Calu3 (cell line): ENCODE measurements at places on chromosomes 11 and 22. TPM values are rescaled to one million over a fixed set of nuclear protein-coding genes. Genes with fewer than 3 reads are reported as not detected.

- no peak for DNase-seq
- no peaks in the 10 kb centered on the region for H3K4me1 ChIP-seq
- no peaks in the 10 kb centered on the region for H3K36me3 ChIP-seq
- H3K27me3 ChIP-seq, result no peaks in the 10 kb centered on the region
Measured at GRCh38 chr11:42819126-42819525, 492.7 kb upstream of the API5 start.

DNA sequence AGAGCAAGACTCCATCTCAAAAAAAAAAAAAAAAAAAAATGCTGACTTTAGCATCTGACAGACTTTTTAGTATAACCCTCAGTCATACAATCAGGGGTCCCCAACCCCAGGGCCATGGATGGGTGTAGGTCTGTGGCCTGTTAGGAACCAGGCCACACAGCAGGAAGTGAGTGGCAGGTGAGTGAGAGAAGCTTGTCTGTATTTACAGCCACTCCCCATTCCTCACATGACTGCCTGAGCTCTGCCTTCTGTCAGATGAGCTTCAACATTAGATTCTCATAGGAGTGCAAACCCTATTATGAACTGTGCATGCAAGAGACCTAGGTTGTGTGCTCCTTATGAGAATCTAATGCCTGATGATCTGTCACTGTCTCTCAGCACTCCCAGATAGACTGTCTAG is 3.3 kb downstream of the FAM227A start:
- H3K4me3 ChIP-seq, result no peak overlapping the region
- H3K4me1 ChIP-seq, result peaks cover 22% of the 10 kb centered on the region
- H3K36me3 ChIP-seq, result peaks cover 28% of the 10 kb centered on the region
- no peak overlapping the region for H3K27ac ChIP-seq

The NLRP10 gene
- not detected in 2 replicates for total RNA-seq

- no peaks in the 10 kb centered on the region for H3K36me3 ChIP-seq
- no peak overlapping the region for H3K27ac ChIP-seq
- H3K27me3 ChIP-seq, result no peaks in the 10 kb centered on the region
- no peak overlapping the region for H3K4me3 ChIP-seq
Measured at GRCh38 chr11:107691000-107691750, 20.7 kb downstream of the SLN start.

The AMOTL1 gene
- 22.0 and 24.2 TPM in 2 replicates for total RNA-seq

DNA sequence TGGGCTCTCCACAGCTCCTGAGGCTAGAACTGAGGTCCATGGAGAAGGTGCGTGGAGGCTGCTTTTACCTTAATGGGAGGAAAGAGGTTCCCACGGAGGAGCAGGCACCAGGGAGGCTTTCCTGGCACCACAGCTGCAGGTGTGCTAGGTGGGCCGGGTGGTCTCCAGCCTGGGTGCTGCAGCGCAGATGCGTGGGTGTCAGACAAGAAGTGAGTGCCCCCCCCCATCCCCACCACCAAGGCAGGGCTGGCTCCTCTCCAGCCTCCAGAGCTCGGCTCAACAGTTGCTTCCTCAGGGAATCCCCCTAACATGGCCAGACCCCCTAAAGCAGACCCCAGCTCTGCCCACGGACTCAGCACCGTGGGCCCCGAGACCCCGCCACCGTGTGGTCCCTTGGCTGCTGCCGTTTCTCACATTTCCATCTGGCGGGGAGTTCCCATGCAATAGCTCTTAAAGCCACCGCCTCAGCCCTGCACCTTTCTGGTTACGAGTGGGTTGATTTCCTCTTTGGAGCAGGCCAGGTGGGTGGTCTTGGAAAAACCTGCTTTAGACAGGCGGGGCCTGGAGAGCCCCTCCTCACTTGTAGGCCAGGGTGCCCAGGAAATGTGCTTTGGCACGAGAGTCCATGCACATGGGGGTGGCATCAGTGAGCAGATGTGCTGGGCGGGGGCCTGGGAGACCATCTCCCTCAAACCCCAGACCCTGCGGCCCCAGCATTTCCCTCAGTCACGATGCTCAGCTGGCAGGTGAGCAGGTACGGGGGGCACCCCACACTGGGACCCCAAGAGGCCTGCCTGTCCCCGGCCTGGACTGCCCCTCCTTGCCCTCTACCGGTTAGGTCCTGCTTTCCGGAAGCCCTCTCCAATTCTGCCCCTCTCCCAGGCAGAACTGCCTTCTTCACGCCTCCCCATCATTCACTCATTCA is 93.7 kb downstream of the ARHGAP8 start:
- no peak overlapping the region for H3K4me3 ChIP-seq
- DNase-seq, result no peak
- H3K27me3 ChIP-seq, result no peaks in the 10 kb centered on the region
- no peaks in the 10 kb centered on the region for H3K4me1 ChIP-seq
- peaks cover 34% of the 10 kb centered on the region for H3K36me3 ChIP-seq

- H3K4me1 ChIP-seq, result no peaks in the 10 kb centered on the region
- no peak overlapping the region for H3K27ac ChIP-seq
- no peaks in the 10 kb centered on the region for H3K36me3 ChIP-seq
- no peak overlapping the region for H3K4me3 ChIP-seq
- peaks cover 16% of the 10 kb centered on the region for H3K27me3 ChIP-seq
Measured at GRCh38 chr22:44335903-44336803, 23.4 kb upstream of the SHISAL1 start.

GRCh38 chr11:122159173-122159721 is 43.2 kb upstream of the BLID start:
- peaks cover 27% of the 10 kb centered on the region for H3K4me1 ChIP-seq
- no peak overlapping the region for H3K4me3 ChIP-seq
- H3K36me3 ChIP-seq, result no peaks in the 10 kb centered on the region
- H3K27ac ChIP-seq, result no peak overlapping the region
- DNase-seq, result no peak

GRCh38 chr11:17148536-17148935 is 59.2 kb downstream of the PIK3C2A start:
- H3K27me3 ChIP-seq, result no peaks in the 10 kb centered on the region
- no peak for DNase-seq
- H3K27ac ChIP-seq, result no peak overlapping the region
- no peak overlapping the region for H3K4me3 ChIP-seq
- H3K36me3 ChIP-seq, result peaks cover 16% of the 10 kb centered on the region
- H3K4me1 ChIP-seq, result peaks cover 10% of the 10 kb centered on the region

The OR51B5 gene
- not detected in 2 replicates for total RNA-seq

DNA sequence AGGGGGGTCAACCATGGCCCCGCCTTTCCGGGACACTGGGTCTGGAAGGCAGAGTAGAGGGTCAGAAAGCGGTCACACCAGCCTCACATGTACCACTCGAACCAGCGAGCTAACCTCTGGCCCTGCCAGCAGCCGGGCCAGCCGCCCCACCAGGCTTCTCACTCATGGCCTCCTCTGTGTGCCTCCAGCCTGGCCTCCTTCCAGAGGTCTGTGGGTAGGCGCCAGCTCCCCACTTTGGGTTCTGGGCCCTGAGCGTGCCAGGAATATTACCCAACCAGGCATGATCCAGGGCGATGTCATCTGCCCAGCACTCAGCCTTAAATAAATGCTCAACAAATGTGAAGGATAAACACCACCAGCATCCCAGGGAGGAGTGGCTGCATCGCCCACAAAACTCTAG is 5.8 kb downstream of the SCUBE1 start:
- peaks cover 4% of the 10 kb centered on the region for H3K36me3 ChIP-seq
- no peak overlapping the region for H3K4me3 ChIP-seq
- DNase-seq, result no peak
- H3K27me3 ChIP-seq, result no peaks in the 10 kb centered on the region

The RAB36 gene
- 2.1 and 2.6 TPM in 2 replicates for total RNA-seq

The OR4A16 gene
- not detected in 2 replicates for total RNA-seq

DNA sequence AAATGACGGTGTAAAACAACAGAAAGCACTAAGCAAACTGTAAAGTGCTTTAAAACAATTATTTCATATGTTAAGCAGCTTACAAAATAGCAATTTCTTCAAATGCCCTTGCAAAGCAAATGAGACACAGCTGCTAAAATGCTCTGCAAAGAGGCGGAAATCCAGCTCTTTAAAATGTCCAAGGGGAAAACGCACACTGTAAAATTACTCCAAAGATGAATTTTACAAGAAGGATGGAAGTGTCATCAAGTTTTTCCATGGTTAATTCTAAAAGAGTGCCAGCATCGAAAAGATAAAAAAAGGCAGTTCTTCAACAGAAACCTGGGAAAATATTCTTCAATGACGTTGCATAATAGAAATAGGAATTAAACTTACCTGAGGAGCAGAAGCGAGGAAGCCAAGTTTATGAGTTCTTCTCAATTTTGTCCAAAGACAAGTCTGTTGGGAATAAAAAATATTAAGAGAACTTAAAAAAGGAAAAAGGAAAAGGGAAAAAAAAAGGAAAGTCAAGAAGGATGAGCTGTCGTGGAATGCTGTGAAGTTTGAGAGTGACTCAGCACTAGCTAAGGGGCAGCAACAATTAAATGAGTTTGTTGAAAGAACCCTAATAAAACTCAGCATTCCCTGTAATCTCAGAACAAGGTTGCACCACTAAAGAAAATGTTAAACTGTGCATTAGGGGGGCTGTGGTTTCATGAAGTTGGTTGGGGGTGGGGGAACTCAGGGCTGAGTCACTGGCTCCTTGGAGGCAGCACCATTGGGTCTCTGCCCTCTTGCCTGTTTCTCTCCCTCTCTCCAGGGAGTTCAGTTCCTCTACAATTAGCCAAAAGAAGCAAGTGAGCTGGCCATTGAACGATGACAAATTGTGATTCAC is 64.2 kb upstream of the BLID start:
- no peak overlapping the region for H3K4me3 ChIP-seq
- no peak for DNase-seq
- peaks cover 28% of the 10 kb centered on the region for H3K4me1 ChIP-seq
- no peaks in the 10 kb centered on the region for H3K36me3 ChIP-seq
- no peaks in the 10 kb centered on the region for H3K27me3 ChIP-seq
- no peak overlapping the region for H3K27ac ChIP-seq

DNA sequence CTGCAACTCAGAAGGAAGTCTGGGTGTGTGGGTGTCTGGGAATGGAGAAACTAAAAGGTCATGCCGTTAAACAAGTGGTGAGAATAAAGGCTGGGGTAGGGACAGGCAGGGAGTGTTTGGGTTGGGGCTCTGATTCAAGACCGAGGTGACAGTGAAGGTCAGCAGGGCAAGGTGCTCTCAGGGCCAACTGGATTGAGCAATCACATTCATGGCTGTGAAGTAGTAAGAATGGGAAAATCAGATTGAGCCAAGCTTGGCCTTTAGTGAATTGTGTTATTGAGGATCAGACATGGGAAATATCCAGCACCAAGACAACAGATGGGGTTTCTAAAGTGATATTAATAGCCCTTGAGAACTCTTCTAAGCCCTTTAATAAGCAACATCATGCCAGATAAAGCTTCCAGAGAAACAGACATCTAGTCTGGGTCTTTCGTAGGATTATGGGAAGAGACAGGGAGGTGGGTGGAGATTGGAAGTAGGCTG is 24.3 kb downstream of the SCN3B start:
- no peak overlapping the region for H3K4me3 ChIP-seq
- DNase-seq, result no peak
- peaks cover 51% of the 10 kb centered on the region for H3K27me3 ChIP-seq
- no peaks in the 10 kb centered on the region for H3K36me3 ChIP-seq
- H3K27ac ChIP-seq, result no peak overlapping the region
- no peaks in the 10 kb centered on the region for H3K4me1 ChIP-seq

DNA sequence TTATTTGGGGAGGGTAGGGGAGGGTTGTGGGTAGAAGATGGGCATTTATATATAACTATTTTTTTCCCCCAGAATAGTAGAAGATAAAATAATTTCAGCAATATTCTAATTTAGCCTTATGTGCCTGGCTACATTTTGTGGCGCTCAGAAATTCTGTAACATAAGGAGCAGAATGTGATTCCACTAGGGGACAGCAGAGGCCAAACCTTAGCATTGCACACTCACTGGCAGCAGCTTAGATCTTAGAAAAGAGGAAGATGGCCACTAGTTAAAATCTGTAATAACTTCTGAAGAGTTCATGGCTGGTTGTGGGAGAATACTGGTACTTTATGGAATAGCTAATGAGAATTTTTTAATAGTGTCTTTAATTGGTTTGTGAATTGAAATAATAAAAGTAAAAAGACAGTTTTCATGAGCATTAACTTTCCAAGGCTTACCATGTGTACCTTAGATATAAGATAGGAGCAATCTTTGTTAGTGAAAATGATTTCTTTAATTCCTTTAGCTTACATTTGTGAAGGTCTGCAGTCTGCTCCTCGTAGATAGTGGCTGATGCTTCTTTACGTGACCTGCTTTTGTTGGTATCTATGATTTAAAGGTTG is 33.1 kb downstream of the DDX10 start:
- H3K27ac ChIP-seq, result no peak overlapping the region
- H3K36me3 ChIP-seq, result no peaks in the 10 kb centered on the region
- peak; percentile 34 for DNase-seq
- H3K27me3 ChIP-seq, result no peaks in the 10 kb centered on the region
- no peaks in the 10 kb centered on the region for H3K4me1 ChIP-seq
- H3K4me3 ChIP-seq, result no peak overlapping the region

DNA sequence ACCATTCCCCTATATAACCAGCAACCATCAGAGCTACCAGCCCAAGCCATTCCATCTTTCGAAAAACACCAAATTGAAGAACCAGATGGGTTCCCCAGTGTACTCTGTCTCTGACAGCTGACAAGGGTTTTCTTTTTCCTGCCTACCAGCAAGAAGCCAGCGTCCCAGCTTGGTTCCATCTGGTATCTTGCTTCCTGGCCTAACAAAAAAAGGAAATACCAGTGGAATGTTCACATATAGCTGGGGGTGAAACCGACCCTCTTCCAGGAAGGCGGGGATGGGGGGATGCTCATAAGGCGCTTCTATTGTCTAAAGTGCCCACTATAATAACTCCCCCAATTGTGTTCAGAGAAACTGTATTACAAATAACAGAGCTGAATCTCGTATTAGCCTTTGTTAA is 172.3 kb downstream of the LDLRAD3 start:
- H3K4me3 ChIP-seq, result no peak overlapping the region
- H3K27me3 ChIP-seq, result no peaks in the 10 kb centered on the region
- no peak for DNase-seq
- no peak overlapping the region for H3K27ac ChIP-seq
- H3K4me1 ChIP-seq, result no peaks in the 10 kb centered on the region
